WTC11 (cell line): ENCODE measurements at places on chromosomes 2 and 18. TPM values are rescaled to one million over a fixed set of nuclear protein-coding genes. Genes with fewer than 3 reads are reported as not detected.

The IGFBP2 gene
- total RNA-seq = 514 to 873 TPM (median 854 TPM) in 3 replicates

The CHRNG gene
- total RNA-seq = 0.20 TPM in 1 of 3 replicates, not detected in the others

The CELF4 gene
- 2.6 to 3.3 TPM (median 2.9 TPM) in 3 replicates for total RNA-seq

The UGT1A4 gene
- total RNA-seq = 0.14 to 0.22 TPM in 2 of 3 replicates, not detected in the other

The EMILIN1 gene
- 3.0 to 4.0 TPM (median 3.5 TPM) in 3 replicates for total RNA-seq

The IL1A gene
- 0.34 to 0.55 TPM (median 0.42 TPM) in 3 replicates for total RNA-seq

The ERMN gene
- 0.50 to 0.59 TPM in 2 of 3 replicates, not detected in the other for total RNA-seq

The REG3G gene
- 0.20 to 0.39 TPM (median 0.30 TPM) in 3 replicates for total RNA-seq

The ACTR2 gene
- 160 to 170 TPM (median 168 TPM) in 3 replicates for total RNA-seq

The L3MBTL4 gene
- total RNA-seq = 1.3 to 1.8 TPM (median 1.4 TPM) in 3 replicates

The PLGLB1 gene
- 0.44 to 0.55 TPM (median 0.52 TPM) in 3 replicates for total RNA-seq

The C18orf54 gene
- total RNA-seq = 32.8 to 38.2 TPM (median 37.3 TPM) in 3 replicates

The MDH1B gene
- 1.6 to 1.9 TPM (median 1.6 TPM) in 3 replicates for total RNA-seq

DNA sequence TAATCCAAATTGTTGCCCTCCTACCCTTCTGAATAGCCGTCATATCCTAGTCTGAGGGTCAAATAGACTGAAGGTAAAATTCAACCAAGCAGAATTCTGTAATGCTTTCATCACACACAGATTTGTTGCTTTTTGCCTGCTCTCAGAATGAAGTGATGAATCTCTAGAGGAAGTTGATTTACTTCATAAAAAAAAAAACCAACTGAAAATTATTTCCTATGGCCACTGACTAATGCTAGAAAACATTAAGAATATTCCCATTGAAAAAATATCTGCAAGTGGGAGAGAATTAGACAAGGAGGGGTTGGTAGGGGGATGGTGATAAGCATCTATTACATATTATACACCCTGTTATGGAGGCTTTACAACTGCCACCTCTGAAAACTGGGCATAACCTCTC lies 2.3 kb upstream of the IL1RL2 start:
- DNase-seq = no peak

DNA sequence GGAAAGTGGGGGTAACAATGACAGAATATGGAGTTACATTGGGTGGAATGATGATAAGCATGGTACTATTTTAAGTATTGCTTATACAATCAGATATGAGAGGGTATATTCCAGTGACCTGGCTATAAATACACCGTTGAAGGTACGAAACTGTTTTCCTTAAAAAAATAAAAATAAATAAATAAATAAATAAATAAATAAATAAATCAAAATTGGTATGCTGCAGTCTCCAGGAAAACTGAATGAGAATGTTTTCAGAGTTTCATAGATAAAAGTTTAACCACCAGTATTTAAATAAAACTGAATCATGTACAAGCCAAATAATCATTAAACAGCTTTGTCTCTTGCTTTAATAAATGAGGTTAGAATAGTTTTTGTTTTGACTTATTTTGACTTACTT lies 71.4 kb downstream of the METTL8 start:
- DNase-seq = no peak

- no peak for DNase-seq
Measured at GRCh38 chr2:3251946-3252345, 125.7 kb downstream of the EIPR1 start.

DNA sequence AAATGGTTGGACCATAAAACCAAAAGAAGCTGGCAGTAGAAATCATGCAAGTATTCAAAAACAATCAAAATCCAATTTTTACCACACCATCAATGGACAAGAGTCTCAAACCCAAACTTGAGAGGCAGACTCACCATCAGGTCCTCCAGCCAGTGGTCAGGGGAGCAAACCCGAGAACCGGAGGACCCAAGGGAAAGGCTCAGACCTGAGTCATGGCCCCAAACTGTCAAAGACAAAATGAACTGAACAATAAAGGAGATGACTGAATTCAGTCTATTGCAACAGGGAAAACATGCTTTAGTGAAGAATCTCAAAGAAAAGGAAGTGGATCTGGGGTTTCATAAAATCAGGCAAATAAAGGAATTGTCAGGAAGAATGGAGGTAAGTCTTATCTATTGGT lies 150.7 kb upstream of the MGAT5 start:
- DNase-seq = no peak

- DNase-seq = no peak
Measured at GRCh38 chr2:122908159-122908558, 1116.9 kb upstream of the CNTNAP5 start.

- DNase-seq = no peak
Measured at GRCh38 chr2:80706951-80707350, 402.4 kb upstream of the LRRTM1 start.

DNA sequence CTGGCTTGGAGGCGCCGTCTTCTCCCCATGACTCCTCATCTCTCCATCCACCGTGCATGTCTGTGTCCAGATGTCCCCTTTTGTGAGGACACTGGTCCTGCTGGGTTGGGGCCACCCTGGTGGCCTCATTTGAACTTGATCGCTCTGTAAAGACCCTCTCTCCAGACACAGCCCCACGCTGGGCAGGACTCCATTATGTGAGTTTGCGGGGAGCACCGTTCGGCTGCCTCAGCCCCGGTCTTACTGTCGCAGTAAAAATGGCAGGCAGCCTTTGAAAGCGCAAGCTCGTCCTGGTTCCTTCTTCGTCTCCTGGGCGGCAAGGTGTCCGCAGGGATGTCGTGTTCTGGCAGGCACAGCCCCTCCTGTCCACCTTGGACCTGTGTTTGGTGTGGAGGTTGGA lies 17.7 kb downstream of the NFATC1 start:
- no peak for DNase-seq

GRCh38 chr2:109645412-109646184 lies 31.4 kb downstream of the SOWAHC start:
- DNase-seq = no peak

- DNase-seq = no peak
Measured at GRCh38 chr2:80392441-80392840, 87.9 kb upstream of the LRRTM1 start.

- no peak for DNase-seq
Measured at GRCh38 chr2:207061181-207061580, 104.6 kb downstream of the KLF7 start.

GRCh38 chr2:48174503-48174902 lies 268.2 kb upstream of the FBXO11 start:
- no peak for DNase-seq

GRCh38 chr18:56872140-56872539 lies 221.0 kb downstream of the WDR7 start:
- no peak for DNase-seq

- DNase-seq = no peak
Measured at GRCh38 chr2:54912305-54912704, 137.9 kb downstream of the RTN4 start.

DNA sequence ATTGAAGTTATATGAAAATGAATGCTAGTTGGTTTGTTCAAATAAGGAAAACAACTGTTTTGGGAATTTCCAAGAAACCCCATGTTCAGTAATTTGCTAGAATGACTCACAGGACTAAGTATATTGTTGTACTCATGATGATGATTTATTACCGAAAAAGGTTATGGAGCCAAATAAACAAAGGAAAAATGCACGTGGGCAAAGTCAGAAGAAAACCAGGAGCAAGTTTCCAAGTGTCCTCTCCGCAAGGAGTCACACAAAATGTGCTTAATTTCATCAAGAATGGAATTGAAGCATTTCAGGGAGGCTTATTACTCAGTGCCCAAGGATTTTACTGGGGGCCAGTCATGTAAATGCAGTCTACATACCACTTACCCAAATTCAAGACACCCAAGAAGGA lies 1652.4 kb upstream of the TMEFF2 start:
- DNase-seq = no peak

- DNase-seq = no peak
Measured at GRCh38 chr18:45412577-45412976, 202.7 kb upstream of the SLC14A2 start.

DNA sequence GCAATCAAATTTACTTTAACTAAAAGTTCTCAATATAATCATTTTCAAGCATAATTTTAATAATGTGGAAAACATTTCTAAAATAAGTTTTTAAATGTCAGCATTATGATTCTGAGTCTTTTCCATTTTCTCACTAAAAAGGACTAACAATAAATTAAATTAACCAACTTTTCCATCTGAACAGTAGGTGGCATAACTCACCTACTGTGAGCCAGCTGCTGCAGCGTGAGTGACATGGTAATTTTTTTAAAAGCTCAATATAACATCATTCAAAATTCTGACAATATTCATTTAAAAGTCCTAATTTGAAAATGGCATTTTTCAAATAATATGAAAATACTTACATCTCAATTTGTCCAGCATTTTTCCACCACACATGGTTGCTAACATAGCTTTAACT lies 66.5 kb downstream of the DTNB start:
- DNase-seq = no peak

DNA sequence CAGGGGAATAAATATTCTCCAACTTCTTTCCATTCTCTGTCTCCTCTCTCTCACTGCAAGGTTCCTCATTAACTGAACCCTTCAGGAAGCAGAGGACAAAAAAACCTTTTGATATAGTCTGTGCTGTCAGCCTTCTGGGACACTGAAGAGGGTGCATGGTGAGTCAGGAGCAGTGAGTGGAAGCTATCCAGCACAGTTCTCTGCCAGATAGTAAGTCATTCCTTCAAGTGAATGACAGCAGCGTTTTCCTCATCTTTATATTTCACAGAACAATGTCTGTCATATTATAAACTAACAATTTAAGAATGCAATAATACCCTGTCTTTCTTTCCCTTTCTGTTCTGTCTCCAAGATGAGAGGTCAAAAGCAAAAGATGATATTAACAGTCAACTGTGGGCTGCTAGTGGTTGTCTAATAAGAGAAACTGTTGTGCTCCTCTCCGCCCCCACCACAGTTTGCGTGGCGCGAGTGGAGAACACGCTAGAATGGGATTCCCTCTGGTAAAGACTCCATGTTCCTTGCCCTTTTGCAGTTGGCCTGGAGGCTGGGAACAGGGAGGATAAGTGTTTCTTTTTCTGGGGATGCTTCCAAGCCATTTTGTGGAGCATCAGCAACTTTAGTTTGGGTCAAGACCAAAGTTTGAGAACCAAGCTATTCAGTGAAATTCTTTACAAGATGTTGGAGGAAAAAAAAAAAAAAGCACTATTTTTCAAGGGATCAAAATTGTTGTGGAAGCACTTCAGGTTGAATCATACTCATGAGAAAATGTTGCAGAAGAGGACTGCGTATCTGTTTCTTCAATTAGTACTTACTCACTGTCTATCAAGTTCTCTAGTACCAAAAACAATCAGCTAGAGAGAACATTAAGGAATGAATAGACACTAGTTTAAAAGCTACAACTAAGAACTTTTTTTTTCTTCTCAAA lies 430.2 kb downstream of the SETBP1 start:
- DNase-seq = no peak

GRCh38 chr2:12720278-12720620 lies 3.5 kb downstream of the TRIB2 start:
- no peak for DNase-seq

DNA sequence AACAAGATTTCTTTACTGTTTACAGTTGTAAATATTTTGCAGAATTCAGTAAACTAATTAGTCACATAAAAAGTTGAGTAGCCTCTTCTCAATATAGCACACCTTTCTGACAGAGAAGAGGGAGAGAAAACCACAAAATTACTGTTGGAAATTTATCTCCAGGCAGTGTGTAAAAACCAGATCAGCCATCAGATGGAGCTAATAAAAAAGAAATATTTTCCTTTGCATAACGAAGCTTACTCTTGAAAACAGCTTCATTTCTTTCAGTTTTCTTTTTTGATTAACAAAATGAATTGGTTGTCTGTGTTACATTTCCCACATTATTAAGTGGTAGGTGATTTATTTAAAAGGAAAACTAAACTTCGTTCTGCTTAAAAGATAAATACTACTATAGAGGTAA lies 259.3 kb upstream of the KCNJ3 start:
- no peak for DNase-seq

GRCh38 chr2:170354855-170355780 lies 177.2 kb downstream of the MYO3B start:
- no peak for DNase-seq

DNA sequence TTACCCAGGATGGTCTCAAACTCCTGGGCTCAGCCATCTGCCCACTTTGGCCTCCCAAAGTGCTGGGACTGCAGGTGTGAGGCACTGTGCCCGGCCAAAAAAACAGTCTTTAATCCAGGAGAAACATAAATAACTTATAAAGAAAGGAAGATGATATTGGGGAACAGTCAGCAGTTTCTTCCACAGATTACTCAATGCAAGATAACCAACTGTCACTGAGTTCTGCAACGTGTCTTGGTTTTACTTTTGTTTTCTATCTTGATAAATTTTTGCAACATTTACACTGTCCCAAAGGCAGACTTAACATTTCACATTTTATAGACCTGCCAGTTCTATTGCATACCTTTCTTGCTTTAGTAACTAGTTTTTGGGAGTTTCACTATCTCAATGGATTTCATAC lies 71.1 kb downstream of the ANKRD44 start:
- no peak for DNase-seq

DNA sequence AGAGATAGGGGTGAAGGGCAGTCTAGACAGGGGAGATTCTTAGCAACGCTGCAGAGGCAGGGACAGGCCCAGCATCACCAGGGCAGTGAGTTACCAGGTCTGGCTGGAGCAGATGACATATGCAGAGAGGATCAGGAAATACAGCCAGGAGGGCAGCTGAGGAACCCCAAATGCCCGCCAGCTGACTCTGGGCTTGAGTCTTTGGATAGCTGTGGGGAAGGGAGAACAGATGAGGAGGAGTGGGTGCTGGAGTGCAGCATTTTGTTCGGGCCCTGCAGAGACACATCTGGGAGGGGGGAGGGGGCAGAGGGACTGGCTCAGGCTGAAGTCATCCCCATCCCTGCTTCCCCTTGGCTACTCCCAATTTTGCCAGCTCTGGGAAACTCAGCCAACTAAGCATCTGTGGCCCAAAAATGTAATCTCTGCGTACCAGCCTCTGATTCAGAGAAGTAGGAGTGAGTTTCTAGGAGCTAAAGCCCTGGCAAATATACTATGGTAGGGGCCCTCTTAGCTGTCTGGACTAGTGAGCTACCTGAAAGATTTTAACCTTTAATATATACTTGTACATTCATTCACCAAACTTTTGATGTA lies 214.5 kb downstream of the ZBTB7C start:
- DNase-seq = no peak

DNA sequence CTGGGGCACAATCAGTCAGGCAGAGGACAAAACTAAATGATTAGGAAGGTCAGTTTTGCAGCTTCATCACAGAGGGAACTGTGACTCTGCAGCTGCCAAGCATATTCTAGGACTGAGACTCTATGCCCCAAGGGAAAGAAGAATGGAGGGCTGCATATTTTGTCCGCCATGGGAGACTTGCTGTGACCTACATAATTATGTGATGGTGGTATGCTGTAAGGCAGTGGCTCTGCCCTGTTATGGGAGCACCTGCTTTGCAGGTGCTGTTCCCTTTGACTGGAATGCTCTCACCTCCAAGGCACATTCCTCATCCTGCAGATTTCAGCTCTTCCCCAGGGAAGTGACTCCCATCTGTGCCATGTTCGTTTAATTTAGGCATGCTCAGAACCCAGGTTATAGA lies 261.9 kb upstream of the EPHA4 start:
- no peak for DNase-seq

- DNase-seq = peak; percentile 74
Measured at GRCh38 chr2:204205538-204205937, 269.0 kb downstream of the ICOS start.

- no peak for DNase-seq
Measured at GRCh38 chr18:4352746-4353551, 102.2 kb downstream of the DLGAP1 start.

- no peak for DNase-seq
Measured at GRCh38 chr2:20125616-20126015, 74.2 kb upstream of the LAPTM4A start.

GRCh38 chr2:116716038-116716437 lies 1098.5 kb upstream of the DDX18 start:
- DNase-seq = no peak

- DNase-seq = no peak
Measured at GRCh38 chr2:48532174-48532573, 2.2 kb downstream of the STON1 start.
